ENCODE measurements at places on chromosomes 4 and X. TPM values are rescaled to one million over a fixed set of nuclear protein-coding genes. Genes with fewer than 3 reads are reported as not detected.

Gene USP26
- not detected for total RNA-seq

DNA sequence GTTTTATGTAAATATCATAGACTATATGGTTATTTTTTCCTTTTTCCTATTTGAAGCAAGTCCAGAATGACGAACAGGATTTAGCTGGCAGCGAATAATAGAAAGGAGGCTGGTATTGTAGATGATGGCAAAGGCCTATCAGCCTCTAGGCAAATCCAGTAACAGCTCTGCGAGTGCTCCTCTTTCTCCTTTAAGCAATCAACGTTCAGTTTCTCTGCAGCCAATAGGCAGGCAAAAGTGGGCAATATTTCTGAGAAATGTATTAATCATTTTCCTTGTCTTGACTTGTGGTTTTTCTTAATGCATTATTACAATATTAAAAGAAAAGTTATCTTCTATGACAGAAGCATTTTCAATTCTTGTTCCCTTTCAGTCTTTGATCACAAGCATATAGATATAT lies 183.3 kb downstream of the SH3KBP1 start:
- DNase-seq, result no peak

DNA sequence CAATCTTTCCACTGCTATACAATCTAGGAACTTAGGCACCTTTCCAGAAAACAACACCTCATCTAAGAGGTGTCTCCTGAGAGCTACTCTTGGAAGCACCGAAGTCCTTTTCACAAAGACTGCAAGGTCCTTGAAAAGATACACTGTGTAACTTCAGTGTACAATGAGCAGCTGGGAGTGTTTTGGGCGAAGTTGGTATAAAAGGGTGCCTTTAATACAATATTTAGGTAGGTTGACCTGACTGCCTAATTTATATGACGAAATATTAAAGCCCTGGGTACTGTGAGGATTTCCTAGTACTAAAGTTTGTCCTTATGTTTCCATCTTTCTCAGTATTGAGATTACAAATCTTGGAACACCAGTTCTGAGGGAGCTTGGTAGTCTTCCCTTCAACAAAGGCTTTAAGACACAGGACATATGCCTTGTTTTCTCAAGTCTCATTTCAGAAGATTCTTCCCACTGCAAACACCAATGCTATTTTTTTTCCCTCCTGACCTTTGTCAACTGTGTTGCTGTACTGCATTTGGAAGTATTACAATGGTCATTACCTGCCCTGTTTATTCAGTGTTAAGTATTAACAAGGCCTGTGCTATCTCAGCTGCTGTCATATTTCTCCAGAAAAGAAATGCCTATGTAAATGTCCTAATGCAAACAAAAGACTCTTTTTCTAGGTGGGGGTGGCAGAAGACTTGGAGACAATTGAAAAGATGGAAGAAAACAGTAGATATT lies 134.2 kb downstream of the MAML3 start:
- no peak for DNase-seq

DNA sequence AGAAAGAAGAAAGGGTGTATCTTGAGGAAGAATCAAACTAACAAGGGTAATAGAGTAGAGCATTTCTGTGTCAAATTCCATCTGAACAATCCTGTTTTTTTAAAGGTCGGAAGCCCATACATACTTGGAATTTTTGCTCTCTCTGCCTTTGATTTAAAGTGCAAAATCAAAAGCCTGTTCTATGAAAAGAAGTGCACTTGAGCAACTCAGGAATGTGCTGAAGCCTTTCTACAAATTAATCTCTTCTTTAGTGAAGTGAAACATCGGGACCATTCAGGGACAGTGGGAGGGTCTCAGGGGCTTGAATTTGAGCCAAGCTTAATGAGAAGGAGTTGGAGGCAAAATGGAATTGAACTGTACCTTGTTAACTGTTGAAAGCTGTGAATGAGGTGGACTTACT lies 1008.5 kb upstream of the LCORL start:
- no peak for DNase-seq

Gene PPARGC1A
- 3.7 TPM for total RNA-seq

Data from mesothelial cell of epicardium (in vitro differentiated cells).